ENCODE measurements at places on chromosomes 13 and 19.

DNA sequence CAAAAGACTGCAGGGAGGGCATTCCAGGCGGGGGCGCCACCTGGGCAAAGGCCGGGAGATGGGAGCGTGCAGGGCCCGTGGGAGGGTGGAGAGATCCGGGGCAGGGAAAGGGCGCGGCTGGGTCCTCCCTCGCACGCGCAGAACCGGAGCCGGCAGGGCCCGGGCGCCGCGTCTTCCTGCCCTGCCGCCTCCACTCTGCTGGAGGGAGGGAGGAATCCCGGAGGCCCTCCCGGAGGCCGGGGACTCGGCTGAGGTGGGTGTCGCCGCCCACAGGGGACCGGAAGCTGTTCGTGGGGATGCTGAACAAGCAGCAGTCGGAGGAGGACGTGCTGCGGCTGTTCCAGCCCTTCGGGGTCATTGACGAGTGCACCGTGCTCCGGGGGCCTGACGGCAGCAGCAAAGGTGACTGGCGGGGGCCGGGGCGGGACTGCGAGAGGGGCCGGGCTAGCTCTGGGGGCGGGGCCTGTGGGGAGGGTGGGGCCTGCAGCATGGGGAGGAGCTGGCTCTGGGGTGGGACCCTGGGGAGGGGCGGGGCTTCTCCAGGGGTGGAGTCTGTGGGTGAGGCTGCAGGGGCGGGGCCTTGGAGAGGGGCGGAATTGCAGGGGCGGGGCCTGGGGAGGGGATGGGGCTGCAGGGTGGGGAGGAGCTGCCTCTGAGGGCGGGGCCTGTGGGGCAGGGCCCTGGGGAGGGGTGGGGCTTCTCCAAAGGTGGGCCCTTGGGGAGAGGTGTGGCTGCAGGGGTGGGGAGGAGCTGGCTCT lies 51.3 kb downstream of the CELF5 start:
- DNase-seq, result peak; percentile 81

DNA sequence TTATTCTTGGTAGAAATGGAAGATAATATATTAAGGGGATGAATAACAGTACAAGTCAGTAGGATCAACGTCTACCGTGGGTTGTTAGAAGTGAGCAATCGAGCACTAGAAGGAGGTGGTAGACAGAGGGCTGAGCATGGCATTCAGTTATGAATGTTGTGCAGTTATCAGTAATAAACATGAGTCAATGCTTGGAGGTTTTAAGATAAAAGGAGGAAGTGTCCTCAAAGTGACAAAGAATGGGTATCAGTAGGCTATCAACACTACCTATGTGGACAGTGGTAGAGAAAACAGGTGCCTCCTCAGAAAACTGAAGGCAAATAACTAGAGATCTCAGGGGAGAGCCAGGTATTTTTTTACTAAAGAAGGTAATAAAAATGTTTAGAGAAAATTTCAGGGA lies 1607.0 kb downstream of the PCDH9 start:
- DNase-seq, result no peak

- no peak for DNase-seq
These were observed 675 bp upstream of the PGPEP1 start for GRCh38 chr19:18339723-18340122.

DNA sequence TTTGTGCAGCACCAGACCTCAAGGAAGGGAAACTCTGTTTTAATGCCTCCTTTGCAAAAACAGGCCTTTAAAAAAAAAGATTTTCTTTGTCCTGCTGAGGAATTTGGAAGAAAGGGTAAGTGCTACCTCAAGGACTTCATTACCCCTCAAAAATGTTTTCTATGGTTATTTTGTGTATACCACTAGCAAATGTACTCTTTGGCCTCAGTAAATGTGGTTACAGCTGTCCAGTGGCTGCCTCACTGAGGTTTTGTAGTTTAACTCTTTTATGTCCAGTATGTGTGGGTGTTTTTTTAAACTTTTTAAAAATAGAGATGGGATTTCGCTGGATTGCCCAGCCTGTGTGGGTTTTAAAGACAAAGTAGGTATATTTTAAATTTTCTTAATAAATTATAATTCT lies 42.2 kb upstream of the TSC22D1 start:
- DNase-seq, result no peak

- no peak for DNase-seq
These were observed 338.0 kb upstream of the ATXN8OS start for GRCh38 chr13:69769608-69770007.

GRCh38 chr19:41218615-41219507 lies at the start of gene AXL:
Gene AXL (plus strand): TSS chr19:41219223. CDS start chr19:41219393, 170 bp downstream.
- DNase-seq, result no peak

DNA sequence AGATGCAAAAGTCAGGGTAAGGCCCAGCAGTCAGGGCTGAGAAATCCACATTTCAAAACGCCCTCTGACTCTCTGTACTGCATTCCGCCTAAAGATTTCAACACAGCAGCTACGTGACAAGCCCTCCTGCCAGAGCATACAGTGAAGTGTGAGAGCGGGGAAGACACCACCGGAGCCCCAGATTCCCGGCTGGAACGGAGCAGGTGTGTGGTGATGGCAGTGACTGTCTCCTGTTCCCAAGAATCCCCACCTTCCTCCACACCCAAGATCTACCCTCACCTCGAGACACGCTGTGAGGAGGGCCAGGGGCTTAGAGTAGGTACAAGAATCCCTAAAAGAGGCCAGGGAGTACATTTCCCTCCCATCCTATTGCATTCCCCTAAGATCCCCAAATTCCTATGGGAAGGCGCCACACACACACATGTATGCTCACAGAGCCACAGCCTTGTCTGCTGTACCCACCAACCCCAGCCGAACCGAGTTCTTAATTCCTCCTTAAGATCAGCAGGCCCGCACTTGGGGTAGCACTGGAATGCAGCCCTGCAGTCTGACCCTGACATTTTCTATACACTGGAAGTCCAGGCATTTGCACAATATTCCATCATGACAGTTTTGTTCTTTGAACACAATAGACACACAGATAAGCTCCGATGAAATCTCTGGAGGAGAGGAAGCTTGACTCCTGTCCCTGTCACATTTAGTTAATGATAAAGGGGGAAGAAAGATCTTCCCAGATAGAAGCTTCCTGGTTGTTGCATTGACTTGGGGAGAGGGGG lies 102.9 kb downstream of the FOXO1 start:
- no peak for DNase-seq

DNA sequence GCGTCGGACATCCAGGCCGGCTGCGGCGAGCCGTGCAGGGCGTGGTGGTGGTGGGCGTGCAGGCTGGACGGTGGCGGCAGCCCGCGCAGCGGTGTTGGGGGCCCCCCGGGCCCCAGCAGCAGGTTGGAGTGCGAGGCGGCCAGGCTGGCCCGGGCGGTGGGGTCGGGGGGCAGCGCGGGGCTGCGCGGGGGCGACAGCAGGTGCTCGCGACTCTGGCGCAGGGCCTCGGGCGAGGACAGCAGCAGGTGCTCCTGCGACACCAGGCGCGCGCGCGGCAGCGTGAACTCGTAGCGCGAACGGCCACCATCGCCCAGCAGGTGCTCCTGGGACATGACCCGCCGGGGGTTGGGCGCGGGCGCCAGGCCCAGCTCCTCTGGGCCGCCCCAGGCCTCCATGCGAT lies 9.8 kb downstream of the SHISA7 start:
- no peak for DNase-seq

DNA sequence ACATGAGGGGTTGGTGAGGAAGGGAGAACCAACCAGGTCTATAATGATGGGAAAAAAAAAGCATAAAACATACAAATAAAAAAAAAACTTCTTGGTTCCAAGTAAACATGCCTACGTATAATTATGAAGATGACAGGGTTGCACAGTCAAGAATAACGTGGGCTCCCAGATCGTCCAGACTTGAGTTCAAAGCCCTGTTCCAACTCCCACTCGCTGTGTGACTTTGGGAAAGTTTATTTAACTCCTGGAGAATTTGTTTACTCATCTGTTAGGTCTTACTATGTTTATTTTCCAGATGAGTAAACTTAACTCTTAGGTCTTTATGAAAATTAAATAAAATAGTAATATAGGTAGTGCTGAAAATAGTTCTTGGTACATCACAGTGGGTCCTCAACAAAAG lies 13.8 kb downstream of the STARD13 start:
- DNase-seq, result no peak

- DNase-seq, result no peak
These were observed 10.7 kb downstream of the SIGLEC6 start for GRCh38 chr19:51520728-51521127.

- no peak for DNase-seq
These were observed 26.3 kb downstream of the EPS15L1 start for GRCh38 chr19:16445238-16446107.

- DNase-seq, result peak; percentile 54
These were observed 6.7 kb downstream of the NAPSA start for GRCh38 chr19:50358483-50359327.

DNA sequence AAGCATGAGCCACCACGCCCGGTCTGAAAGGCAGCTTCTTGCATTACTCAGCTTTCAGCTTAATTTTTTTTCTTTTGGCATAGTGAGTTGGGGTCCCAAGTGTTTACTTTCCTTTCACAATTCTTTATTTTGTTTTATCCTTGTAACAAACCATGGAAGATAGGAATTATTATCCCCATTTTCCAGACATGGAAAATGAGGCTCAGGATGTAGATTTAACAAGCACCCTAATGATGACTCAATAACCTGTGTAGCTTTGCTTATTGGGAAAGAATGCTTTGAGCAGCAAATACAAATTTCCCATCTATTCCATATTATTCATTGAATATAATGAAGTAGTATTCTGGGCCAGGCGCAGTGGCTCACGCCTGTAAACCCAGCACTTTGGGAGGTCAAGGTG lies 13.5 kb upstream of the COG3 start:
- no peak for DNase-seq

DNA sequence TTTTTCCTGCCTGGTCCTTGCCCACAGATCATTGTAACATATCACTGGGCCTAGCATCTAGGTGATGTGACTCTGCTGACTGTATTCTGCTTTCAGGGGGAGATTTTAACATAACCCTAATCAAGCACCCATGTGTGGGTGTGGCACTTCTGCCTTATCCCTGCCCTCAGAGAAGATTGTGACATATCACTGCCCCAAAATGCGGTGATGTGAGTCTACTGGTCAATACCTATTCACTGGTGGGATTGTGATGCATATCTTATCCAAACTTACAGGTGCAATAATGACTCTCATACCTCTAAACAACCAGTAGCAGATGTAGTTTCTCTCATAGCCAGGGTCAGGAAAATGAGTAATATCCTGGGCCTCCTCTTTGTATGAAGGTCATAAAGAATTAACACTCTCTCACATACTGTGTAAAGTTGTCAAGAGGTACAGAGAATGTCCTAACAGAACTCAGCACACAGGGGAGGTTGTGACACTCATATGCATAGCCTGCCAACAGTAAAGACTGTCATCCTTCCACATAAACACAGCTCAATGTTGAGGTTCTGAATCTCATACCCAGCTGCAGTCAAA lies 12.1 kb upstream of the ZNF681 start:
- DNase-seq, result no peak

- no peak for DNase-seq
These were observed 115.8 kb upstream of the SERP2 start for GRCh38 chr13:44257796-44258195.

- DNase-seq, result no peak
These were observed 569.0 kb upstream of the GPC6 start for GRCh38 chr13:92657565-92657964.

DNA sequence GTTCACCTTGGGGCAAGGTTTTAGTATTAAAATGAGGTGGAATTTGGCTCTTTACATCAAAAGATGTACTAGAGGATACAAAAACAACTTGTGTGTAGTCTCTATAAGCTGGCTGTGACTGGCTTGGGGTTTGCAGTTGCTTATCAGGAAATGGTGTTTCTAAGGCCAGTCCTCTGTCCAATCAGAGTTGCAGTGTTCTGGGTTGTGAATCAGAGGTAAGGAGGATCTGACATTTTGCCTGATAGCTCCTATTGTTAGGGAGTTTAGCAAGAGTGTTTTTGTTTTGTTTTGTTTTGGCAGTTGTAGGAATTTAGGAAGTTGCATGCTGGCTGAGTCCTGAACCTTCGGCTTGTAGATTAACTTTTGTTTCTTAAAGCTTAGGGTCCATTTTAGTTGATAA lies 20.1 kb upstream of the ESD start:
- no peak for DNase-seq

GRCh38 chr19:33859016-33859415 lies 62.3 kb downstream of the KCTD15 start:
- DNase-seq, result no peak

GRCh38 chr13:26872525-26873385 lies 112.2 kb upstream of the GPR12 start:
- no peak for DNase-seq

DNA sequence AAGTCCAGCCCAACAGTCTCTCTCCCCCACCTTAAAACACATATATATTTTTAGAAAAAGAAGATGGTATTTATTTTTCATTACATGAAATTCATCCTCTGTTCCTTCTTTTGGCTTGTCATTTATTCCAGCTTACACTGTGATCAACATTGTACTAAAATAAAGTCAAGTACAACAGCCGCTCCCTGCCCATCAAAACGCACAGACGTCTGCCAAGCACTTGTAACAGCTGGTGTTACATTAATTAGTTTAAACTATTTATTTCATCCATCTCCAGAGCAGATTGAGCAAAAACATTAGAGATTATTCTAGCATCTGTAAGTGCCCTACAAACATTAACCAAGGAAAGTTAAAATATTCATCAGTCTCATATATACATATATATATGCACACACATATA lies 350.5 kb downstream of the DACH1 start:
- DNase-seq, result no peak

DNA sequence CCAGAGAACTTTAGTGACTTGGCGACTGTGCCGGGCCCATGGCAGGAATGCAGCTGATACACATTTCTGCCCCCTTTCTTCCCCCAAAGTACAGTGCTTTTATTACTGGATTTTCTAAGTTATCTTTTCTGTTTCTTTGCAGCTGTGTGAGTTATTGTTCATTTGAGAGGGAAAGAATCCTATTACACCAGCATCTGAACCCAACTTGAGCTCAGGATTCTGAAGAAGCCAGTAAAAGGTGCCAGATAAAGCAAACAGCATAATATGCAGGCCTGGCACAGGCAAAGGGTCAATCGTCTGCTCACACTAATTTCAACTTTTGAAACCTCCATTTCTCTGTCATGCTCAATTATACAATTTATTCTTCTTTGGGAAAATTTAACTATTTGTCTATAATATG lies 93.9 kb downstream of the DOCK9 start:
- DNase-seq, result no peak

- no peak for DNase-seq
These were observed 6.4 kb downstream of the ARHGAP35 start for GRCh38 chr19:46867170-46867569.

- DNase-seq, result no peak
These were observed 6.0 kb downstream of the CKAP2 start for GRCh38 chr13:52461265-52461664.

All from NCI-H187 (cell line).